Right lobe of liver (tissue), 6 donors: ENCODE measurements at places on chromosomes 5 and 9. TPM values are rescaled to one million over a fixed set of nuclear protein-coding genes. Genes with fewer than 3 reads are reported as not detected.

The IL13 gene
- total RNA-seq: not detected

The NRG2 gene
- 0.50 TPM for total RNA-seq

The PCDHA12 gene
- not detected for total RNA-seq

DNA sequence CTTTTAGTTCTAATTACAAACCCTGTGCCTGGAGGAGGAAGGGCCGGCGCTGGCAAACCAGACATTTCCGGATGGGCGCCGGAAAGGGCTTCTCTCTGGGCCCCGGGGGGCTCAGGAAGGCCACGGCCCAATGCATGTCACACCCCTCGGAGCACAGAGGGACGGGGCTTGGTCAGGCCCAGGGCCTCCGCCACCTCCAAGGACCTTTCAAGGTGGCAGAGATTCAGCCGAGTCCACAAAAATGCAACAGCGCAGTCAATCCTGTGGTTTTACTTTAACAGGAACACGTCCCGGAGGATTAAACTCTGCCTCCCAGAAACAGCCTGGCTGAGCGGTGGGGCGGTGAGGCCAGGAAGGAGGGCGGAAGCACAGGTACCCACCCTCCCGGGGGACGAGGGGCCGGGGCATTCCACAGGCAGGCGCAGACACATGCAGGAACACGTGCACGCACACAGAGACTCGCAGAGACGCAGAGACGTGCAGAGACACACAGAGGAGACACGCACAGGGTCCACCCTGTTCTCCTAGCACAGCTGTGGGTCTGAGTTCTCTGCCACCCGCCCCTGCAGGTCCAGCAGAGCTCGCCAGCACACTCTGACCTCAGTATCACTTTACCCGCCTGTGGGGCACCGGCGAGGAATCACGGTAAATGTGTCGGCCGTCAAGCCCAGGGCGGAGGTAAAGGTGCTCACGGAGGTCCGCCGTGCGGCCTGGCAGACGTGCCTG lies 23.0 kb downstream of the SLC9A3 start:
- DNase-seq: no peak

GRCh38 chr9:21336457-21336856 lies 1.3 kb upstream of the KLHL9 start:
- DNase-seq: no peak

GRCh38 chr5:77232574-77233358 lies 22.3 kb downstream of the PDE8B start:
- DNase-seq: no peak

The ENC1 gene
- total RNA-seq: 4.5 TPM

DNA sequence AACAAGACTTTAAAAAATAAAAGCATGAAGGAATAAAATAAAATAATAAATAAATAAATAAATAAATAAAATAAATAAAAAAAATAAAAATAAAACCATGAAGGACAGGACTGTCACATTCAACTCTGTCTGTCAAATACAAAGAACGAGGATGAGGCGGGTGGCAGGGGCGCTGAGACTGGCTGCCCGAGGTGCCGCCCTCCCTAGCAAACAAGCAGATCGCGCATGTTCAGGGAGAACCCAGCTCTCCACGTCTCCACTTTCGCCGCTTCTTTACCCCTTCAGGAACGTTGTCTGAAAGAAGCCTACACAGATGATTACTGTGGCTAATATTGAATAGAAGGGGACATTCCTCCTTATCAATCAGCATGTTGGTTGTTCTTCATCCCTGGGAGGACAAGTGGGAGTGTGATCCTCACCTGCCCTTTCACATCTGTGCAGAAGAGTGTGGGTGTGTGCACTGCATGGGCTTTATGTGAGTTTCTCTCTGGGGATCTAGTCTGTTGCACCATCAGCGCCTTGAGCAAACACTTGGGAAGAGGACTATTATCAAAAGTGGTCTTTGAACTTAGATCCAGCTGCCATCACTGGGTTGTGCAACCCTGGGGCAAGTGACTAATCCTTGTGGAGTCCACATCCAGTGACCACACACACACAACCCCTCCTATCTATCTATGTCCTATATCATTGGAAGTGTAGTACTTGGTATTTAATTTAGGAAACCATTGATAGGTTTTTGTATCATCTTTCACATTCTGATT lies 399.2 kb downstream of the IRX2 start:
- DNase-seq: peak; percentile 49

GRCh38 chr5:142548739-142549275 lies 137.1 kb downstream of the FGF1 start:
- peak; percentile 73 for DNase-seq

- DNase-seq: no peak
Measured at GRCh38 chr5:100757618-100758017, 145.5 kb downstream of the ST8SIA4 start.

DNA sequence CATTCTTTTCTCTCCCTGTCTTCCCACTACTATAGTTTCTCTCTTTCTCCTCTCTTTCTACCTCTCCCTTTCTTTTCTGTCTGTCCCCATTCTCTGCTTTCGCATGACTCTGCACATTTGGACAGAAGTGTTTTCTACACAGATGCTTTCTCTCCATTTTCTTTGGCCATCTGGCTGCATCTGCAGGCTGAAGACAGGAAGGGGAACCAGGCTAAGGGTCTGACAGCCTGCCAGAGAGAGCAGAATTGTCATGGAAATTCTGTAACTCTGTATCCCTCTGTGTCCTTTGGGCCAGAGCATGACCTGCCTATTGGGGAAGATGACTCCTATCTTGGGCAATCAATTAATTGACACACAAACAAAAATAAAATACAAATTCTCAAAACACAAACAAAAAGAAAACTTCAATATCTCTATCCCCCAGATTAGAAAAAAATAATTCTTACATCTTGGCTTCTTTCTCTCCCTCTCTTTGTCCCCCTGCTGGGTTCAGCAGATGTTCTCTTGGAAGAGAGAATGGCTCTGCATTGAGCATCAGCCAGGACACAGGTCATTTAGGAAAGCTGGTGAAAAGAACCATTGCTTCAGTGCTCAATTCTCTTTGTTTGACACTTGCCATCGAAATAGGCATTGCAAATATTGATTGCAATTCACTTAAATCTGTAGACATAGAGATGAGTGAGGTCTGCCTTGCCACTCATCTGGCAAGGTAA lies 415.9 kb upstream of the KLF4 start:
- DNase-seq: no peak

The CCNJL gene
- 0.19 TPM for total RNA-seq

The HAVCR1 gene
- total RNA-seq: 0.78 TPM

- DNase-seq: peak; percentile 88
Measured at GRCh38 chr9:127877566-127877998, at the start of gene AK1. TSS of gene AK1 (minus strand) at chr9:127877675. CDS start at chr9:127874617, 3,058 bp downstream.

The PCSK1 gene
- total RNA-seq: not detected

- peak; percentile 87 for DNase-seq
Measured at GRCh38 chr5:177317959-177318377, 6.3 kb upstream of the MXD3 start.

DNA sequence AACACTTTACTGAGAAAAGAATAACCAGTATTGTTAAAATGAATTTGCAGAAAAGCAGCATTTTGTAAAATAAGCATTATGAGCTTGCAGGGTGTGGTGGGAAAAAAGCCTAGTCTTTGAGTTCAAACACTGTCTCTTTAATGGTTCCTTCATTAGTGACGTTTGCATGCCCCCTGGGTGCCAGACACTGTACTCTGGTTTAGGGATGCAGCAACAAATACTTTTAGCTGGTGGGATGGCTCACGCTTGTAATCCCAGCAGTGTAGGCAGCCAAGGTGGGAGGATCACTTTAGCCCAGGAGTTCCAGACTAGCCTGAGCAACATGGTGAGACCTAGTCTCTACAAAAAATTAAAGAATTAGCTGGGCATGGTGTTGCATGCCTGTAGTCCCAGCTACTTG lies 62.3 kb downstream of the MAST4 start:
- no peak for DNase-seq

GRCh38 chr5:167964529-167964928 lies 326.9 kb upstream of the WWC1 start:
- no peak for DNase-seq

- DNase-seq: no peak
Measured at GRCh38 chr9:34830068-34830467, 120.1 kb upstream of the CCL21 start.

GRCh38 chr5:135492319-135492626 lies 40.1 kb upstream of the TIFAB start:
- no peak for DNase-seq

- DNase-seq: no peak
Measured at GRCh38 chr9:34957492-34958410, at the start of gene PHF24. TSS of gene PHF24 (plus strand) at chr9:34958285. CDS start at chr9:34971299, 13,014 bp downstream.

GRCh38 chr5:142545650-142546322 lies 140.1 kb downstream of the FGF1 start:
- DNase-seq: no peak

GRCh38 chr9:108863891-108864290 lies 1.8 kb downstream of the ACTL7A start:
- no peak for DNase-seq

DNA sequence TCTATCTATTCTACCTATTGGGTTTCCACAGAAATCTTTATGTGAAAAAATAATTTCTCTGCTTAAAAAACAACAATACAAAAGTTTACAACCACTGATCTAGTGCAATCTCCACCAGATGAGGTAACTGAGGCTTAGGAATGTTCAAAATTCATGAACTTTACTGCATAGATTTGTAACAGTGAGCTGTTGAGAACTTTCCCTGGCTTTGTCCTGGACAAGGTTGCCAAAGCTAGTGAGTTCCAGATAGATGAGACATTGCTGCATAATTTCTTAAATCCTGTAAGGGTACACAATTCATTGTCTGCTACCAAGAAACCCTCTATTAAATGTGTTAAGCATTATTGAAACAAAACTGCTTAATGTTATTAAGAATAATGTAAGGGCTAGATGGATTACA lies 102.7 kb downstream of the OSMR start:
- no peak for DNase-seq

The RANBP3L gene
- 3.4 TPM for total RNA-seq

DNA sequence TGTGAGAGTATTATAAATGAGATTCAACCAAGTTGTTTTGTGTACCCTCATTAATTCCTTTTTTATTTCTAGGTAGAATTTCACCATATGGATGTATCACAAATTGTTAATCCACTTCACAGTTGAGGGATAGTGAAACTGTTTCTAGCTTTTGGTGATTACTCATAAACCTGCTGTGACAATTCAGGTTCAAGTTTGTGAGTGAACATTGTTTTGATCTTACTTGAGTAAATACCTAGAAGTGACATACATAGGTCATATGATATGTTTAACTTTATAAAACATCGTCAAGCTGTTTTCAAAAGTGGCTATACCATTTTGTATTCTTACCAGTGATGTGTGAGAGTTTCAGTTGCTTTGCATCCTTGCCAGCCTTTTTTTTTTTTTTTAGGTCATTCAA lies 112.9 kb downstream of the CAMK4 start:
- no peak for DNase-seq

The SETD9 gene
- 10.8 TPM for total RNA-seq
